ENCODE measurements at places on chromosomes 3 and 15.

- no peak for DNase-seq
Observed at GRCh38 chr3:67145738-67146137, 147.6 kb downstream of the KBTBD8 start.

GRCh38 chr15:92780843-92781242 lies 119.3 kb upstream of the CHD2 start:
- peak; percentile 21 for DNase-seq

- DNase-seq: no peak
Observed at GRCh38 chr15:85954586-85954985, 125.1 kb upstream of the AGBL1 start.

- DNase-seq: no peak
Observed at GRCh38 chr3:168431491-168431890, 335.8 kb upstream of the GOLIM4 start.

DNA sequence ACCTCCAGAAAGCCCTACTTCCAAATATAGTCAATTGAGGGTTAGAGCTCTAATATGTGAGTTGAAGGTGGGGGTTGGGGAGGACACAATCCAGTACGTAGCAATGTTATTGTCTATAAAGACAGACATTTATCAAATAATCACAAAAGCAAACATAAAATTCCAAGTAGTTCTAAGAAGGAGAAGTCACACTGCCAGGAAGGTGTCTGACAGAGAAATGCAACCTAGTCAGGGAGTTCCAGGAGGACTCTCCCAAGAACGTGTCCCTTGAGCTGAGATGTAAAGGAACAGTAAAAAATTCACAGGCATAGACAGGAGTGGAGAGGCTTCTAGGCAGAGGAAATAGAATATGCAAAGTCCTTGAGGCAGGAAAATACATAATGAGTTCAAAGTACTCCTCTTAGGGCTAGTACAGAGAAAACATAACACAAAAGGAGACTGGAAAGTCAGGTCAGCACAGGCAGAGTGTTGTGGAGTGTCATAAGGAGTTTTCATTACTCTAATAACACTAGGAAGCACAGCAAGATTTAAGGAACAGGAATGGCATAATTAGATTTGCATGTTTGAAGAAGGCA lies 277.6 kb upstream of the STT3B start:
- no peak for DNase-seq

Data from GM23338 (cell line).